Left hindlimb (tissue), 1 donor: ENCODE measurements at places on chromosomes 4 and X.

DNA sequence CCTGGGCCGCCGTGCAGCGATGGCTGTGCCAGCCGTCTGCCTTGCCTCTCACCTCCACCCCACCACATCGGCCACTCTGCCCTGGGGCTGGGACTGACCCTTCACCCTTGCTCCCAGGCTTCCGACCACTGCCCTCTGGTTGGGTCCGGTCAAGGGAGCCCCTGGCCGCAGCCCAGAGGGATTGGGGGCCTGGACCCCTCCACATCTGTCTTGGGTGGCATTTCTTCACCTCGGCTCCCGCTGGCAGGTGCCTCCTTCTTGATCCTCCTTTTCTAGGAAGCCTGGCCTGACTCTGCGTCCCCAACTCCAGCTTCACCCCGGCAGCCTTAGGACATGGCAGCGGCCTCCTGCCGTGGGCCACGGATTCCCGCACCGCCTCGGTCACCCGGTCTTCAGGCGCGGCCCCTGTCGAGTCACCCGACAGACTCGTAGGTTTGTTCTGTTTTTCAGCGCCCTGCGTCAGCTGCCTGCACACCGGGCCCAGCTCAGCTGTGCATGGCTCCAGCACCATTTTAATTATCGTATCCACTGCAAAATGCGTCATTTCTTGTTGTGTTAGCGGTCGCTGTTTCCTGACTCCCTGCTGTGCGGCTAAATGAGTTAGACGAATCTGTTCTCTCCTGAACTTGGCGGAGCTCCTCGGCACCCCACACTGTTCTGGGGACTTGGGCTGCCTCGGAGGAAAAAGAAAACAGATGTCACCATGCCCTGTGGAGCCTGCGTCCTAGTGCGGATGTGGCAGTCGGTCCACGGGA is 124.0 kb downstream of the FAM53A start:
- no peak for DNase-seq

- no peak for DNase-seq
Measured at GRCh38 chr4:107468156-107468555, 251.9 kb downstream of the PAPSS1 start.

DNA sequence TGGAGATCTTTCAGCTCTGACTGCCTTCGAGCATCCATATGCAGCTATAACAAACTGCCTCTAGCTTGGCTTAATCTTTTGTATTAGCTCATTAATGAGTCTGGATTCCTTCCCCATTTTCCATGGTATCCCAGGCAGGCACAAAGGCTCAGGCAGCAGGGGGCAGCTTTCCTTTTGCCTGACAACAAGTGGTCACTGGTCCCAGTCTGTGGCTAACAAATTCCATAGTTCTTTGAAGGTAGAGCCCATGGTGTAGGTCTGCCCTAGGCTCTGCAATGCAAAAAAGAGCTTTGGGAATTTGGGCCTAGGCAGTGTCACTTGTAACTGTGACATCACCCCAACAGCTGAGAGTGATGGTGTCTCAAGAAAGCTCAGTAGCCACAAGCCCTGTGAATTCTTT is 234.4 kb upstream of the GPC4 start:
- no peak for DNase-seq

DNA sequence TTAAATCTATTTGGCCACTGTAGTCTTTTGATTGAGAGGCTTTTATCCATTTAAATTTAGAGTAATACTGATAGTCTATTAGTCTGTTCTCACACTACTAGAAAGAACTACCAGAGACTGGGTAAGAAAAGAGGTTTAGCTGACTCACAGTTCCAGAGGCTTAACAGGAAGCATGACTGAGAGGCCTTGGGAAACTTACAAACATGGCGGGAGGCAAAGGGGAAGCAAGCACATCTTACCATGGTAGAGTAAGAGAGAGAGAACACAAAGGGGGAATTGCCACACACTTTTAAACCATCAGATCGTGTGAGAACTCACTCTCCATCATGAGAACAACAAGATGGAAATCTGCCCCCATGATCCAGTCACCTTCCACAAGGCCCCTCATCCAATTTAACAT is 410.9 kb downstream of the PDGFC start:
- no peak for DNase-seq

DNA sequence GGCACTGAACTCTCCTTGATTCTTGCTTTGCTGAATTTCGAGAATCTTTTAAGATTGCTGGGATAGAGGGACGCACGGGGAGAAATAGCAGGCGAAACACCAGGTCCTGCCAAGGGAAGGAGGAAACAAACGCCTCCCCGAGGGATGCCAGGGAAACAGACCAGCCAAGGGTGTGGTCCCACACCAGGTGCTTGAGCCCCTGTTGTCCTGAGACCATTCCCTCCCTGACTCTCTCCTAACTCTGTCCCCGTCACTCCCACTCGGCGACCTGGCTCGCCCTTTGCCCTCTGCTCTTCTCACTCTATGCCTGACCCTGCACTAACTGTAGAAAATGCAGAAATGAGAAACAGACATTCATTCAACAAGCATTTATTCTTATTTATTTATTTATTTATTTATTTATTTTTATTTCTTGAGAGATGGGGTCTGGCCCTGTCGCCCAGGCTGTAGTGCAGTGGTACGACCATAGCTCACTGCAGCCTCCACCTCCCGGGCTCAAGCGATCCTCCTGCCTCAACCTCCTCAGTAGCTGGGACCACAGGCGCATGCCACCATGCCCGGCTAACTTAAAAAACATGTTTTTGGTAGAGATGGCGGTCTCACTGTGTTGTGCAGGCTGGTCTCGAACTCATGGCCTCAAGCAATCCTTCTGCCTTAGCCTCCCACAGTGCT is 16.2 kb downstream of the CTAG1B start:
- DNase-seq, result peak; percentile 19

- no peak for DNase-seq
Measured at GRCh38 chr4:87120010-87120409, 100.4 kb downstream of the KLHL8 start.

GRCh38 chrX:37912777-37913176 is 65.4 kb upstream of the DYNLT3 start:
- no peak for DNase-seq

DNA sequence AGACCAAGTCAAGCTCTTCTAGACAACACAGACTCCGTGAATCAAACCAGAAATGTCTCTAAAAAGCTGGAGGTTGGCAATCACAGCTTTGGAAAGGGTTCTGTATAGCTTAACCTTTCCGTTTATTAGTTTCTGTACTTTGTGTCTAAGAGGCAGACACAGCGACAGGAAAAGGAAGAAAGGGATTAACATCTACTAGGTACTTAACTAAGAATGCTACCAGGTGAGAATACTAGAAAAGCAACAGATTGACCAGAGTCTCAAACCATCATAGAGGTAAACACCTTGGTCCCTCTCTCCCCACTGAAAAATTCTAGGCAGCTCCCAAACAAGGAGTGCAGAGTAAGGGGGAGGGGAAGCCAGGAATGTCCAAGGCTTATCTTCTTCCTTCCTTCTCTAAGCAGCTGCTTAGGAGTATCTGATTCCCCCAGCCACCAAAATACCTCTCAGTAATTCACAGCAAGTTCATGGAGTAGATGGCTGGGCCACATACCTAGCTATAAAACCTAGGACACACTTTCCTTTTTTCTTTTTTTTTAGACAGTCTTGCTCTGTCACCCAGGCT is 80.8 kb downstream of the APBB2 start:
- no peak for DNase-seq

DNA sequence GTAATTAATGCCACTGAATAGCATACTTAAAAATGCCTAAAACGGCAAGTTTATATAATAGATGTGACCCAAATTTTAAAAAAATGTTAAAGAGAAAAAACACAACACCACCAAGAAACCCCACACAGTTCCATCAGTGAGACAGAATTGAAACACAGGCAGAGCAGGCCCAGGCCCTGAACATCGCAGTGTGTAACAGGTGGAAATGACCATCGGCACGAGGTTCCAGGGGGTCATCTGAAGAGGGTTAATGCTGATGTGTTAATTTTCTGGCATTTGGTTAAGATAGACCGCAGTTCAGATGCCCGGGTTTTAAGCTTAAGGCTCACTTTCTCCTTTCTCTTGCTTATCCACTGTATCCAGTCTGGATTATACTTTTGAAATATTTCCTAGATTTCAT is 66.8 kb downstream of the ANAPC4 start:
- no peak for DNase-seq

- DNase-seq, result no peak
Measured at GRCh38 chr4:66820681-66821080, 724.6 kb downstream of the CENPC start.

- DNase-seq, result no peak
Measured at GRCh38 chrX:2819345-2820135, 9.2 kb upstream of the GYG2 start.

DNA sequence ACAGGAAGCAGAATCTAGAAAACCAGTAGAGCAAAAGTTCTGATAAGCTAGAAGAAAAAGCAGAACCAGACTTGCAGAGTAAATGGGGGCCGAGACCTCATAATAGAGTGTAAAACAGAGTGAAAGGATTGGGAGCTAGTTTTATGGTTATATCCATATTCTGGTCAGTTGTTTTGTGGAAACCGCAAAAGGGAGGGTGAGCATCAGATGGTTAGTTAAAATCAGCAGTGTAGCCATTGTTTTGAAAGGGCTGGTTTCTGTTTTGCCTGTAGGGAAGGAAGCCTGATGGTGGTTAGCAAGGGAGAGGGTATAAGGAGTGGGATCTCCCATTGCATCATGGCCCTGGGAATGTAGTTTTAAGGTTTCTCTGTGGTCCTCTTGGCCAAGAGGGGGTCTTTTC is 17.2 kb upstream of the CCNI start:
- no peak for DNase-seq
